Adrenal gland (tissue), 19 donors: ENCODE measurements at places on chromosomes 4 and X.
A peak's percentile ranks its signal among the peaks of the same experiment; 100 is the strongest.

- no peaks in the 10 kb centered on the region for H3K27me3 ChIP-seq
- H3K4me1 ChIP-seq, result no peaks in the 10 kb centered on the region
- DNase-seq, result no peak
- H3K27ac ChIP-seq, result no peak overlapping the region
- H3K36me3 ChIP-seq, result no peaks in the 10 kb centered on the region
- H3K4me3 ChIP-seq, result no peak overlapping the region
These were observed 504.5 kb upstream of the GALNTL6 start for GRCh38 chr4:171308661-171309060.

- no peaks in the 10 kb centered on the region for H3K4me1 ChIP-seq
- H3K4me3 ChIP-seq, result no peak overlapping the region
- H3K27ac ChIP-seq, result no peak overlapping the region
- no peaks in the 10 kb centered on the region for H3K27me3 ChIP-seq
These were observed 33.6 kb downstream of the SETD7 start for GRCh38 chr4:139522457-139522856.

GRCh38 chr4:156939139-156939538 is 32.5 kb downstream of the PDGFC start:
- H3K36me3 ChIP-seq, result no peaks in the 10 kb centered on the region
- H3K27ac ChIP-seq, result no peak overlapping the region
- no peak for DNase-seq

GRCh38 chr4:3725936-3726870 is 40.0 kb upstream of the ADRA2C start:
- H3K4me1 ChIP-seq, result no peaks in the 10 kb centered on the region
- no peak overlapping the region for H3K4me3 ChIP-seq
- H3K27ac ChIP-seq, result no peak overlapping the region
- H3K27me3 ChIP-seq, result peaks cover 43% of the 10 kb centered on the region
- no peak for DNase-seq
- H3K36me3 ChIP-seq, result no peaks in the 10 kb centered on the region

DNA sequence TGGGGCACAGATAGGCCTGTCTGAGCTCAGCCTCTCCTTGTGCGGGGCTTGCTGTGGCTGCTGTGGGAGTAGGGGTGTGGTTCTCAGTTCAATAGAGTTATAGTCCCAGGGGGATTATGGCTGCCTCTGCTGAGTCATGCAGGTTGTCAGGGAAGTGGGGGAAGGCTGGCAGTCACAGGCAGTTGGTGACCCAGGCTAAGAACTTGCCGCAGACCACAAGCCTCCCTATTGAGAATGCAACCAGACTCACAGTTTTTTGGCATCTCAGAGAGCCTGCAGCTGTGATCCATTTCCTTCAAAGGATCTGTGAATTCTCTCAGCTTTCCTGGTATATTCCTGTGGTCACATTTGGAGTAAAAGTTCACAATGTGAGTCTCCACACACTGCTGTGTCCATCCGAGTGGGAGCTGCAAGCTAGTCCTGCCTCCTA is 364.9 kb downstream of the ZNF674 start:
- H3K36me3 ChIP-seq, result no peaks in the 10 kb centered on the region
- DNase-seq, result no peak
- no peaks in the 10 kb centered on the region for H3K4me1 ChIP-seq
- H3K4me3 ChIP-seq, result no peak overlapping the region
- peaks cover 22% of the 10 kb centered on the region for H3K27me3 ChIP-seq

- no peaks in the 10 kb centered on the region for H3K36me3 ChIP-seq
- H3K4me3 ChIP-seq, result no peak overlapping the region
- H3K27me3 ChIP-seq, result no peaks in the 10 kb centered on the region
- no peaks in the 10 kb centered on the region for H3K4me1 ChIP-seq
- no peak for DNase-seq
These were observed 106.0 kb downstream of the TMEM144 start for GRCh38 chr4:158316264-158316663.

DNA sequence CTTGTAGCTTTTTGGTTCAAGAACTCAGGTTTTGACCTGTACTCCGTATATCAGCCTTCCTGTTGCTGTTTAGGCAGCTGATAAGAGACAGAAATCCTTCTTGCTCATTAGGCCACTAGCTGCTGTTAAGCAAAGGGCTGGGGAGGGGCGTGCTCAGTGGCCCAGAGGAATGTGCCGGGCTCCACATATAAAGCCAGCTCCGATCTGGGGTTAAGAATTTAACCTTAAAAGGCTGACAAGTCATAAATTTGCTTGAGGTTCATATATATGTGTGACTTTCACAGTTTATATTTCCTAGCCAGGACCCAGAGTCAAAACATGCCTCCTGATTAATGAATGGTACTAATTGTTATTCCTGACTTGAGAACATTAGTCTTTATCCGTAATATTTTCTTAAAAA is 15.3 kb downstream of the GPC3 start:
- DNase-seq, result no peak
- H3K27me3 ChIP-seq, result peaks cover 8% of the 10 kb centered on the region
- no peaks in the 10 kb centered on the region for H3K4me1 ChIP-seq
- no peaks in the 10 kb centered on the region for H3K36me3 ChIP-seq

DNA sequence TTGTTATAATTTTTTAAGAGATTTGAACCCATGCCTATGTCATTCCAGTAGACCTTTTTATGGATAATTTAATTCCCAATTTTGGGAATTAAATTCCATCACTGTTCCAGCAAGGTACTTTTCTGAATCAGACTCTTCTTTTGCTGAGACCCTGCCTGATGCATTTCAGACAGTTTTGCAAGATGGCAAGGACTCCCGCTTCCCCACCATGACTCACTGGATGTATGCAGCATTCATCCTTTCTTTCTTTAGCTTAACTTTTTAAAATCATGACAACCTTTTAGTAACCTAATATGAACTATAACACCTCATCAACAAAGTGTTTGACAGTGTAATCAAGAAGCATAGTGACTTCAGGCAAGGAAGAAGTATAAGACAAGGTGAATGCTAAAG is 178.1 kb upstream of the LEF1 start:
- no peak overlapping the region for H3K27ac ChIP-seq
- peaks cover 7% of the 10 kb centered on the region for H3K4me1 ChIP-seq

GRCh38 chr4:122423246-122423645 is 33.3 kb downstream of the IL2 start:
- no peak for DNase-seq
- H3K4me3 ChIP-seq, result no peak overlapping the region
- H3K27me3 ChIP-seq, result no peaks in the 10 kb centered on the region
- no peaks in the 10 kb centered on the region for H3K36me3 ChIP-seq
- H3K4me1 ChIP-seq, result no peaks in the 10 kb centered on the region

GRCh38 chr4:66275411-66276038 is 605.2 kb upstream of the EPHA5 start:
- H3K27me3 ChIP-seq, result no peaks in the 10 kb centered on the region
- no peak overlapping the region for H3K27ac ChIP-seq
- H3K36me3 ChIP-seq, result no peaks in the 10 kb centered on the region
- H3K4me3 ChIP-seq, result no peak overlapping the region
- DNase-seq, result no peak
- H3K4me1 ChIP-seq, result no peaks in the 10 kb centered on the region

GRCh38 chrX:50643525-50644137 is 170.4 kb downstream of the SHROOM4 start:
- H3K27me3 ChIP-seq, result no peaks in the 10 kb centered on the region
- peak; percentile 39 for DNase-seq
- H3K4me3 ChIP-seq, result no peak overlapping the region
- H3K4me1 ChIP-seq, result no peaks in the 10 kb centered on the region
- H3K36me3 ChIP-seq, result no peaks in the 10 kb centered on the region

DNA sequence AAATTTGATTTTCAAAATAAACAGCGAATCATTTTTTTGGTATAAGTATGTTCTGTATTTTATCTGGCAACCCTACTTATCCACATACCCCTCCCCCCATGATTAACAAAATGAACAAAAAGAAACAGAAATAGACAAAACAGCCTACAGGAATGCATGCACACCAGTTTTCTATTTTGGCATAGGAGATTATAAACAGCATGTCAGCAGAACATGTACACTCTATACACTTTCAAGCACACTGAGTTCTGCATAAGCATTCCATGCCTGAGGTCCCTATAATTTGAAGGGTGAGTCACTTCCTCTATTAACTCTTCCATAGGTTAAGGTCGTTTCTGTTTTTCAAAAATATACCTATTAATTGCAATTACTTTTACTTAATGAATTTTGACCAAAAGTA is 28.0 kb upstream of the ZNF280C start:
- H3K4me3 ChIP-seq, result no peak overlapping the region
- no peaks in the 10 kb centered on the region for H3K36me3 ChIP-seq
- H3K4me1 ChIP-seq, result no peaks in the 10 kb centered on the region
- no peak overlapping the region for H3K27ac ChIP-seq

GRCh38 chr4:156255230-156256007 is 301.8 kb upstream of the CTSO start:
- H3K4me1 ChIP-seq, result no peaks in the 10 kb centered on the region
- H3K27me3 ChIP-seq, result no peaks in the 10 kb centered on the region
- H3K27ac ChIP-seq, result no peak overlapping the region

- H3K36me3 ChIP-seq, result no peaks in the 10 kb centered on the region
- no peak for DNase-seq
- H3K4me3 ChIP-seq, result no peak overlapping the region
- no peak overlapping the region for H3K27ac ChIP-seq
These were observed 80.8 kb downstream of the JAKMIP1 start for GRCh38 chr4:6119507-6120020.

DNA sequence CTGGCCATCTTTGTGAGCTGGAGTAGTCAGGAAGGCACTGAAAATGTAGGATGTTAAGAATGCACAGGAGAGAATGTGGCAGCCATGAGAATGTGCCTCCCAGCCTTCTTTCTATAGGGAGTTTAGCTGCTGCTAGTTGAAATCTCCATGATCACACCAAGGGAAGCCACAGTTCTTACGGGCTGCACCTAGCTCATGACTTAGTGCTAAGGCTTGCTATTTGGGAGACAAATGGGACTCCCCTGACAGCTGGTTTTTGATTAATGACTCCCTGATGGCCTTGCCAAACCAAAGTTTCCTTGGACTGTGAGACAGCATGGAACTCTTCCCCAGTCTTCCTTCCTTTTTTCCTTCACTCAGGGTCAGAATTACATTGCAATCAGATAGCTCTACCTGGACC is 9.2 kb downstream of the CTSO start:
- H3K4me3 ChIP-seq, result no peak overlapping the region
- no peak overlapping the region for H3K27ac ChIP-seq
- no peaks in the 10 kb centered on the region for H3K36me3 ChIP-seq
- no peaks in the 10 kb centered on the region for H3K4me1 ChIP-seq
- no peaks in the 10 kb centered on the region for H3K27me3 ChIP-seq

DNA sequence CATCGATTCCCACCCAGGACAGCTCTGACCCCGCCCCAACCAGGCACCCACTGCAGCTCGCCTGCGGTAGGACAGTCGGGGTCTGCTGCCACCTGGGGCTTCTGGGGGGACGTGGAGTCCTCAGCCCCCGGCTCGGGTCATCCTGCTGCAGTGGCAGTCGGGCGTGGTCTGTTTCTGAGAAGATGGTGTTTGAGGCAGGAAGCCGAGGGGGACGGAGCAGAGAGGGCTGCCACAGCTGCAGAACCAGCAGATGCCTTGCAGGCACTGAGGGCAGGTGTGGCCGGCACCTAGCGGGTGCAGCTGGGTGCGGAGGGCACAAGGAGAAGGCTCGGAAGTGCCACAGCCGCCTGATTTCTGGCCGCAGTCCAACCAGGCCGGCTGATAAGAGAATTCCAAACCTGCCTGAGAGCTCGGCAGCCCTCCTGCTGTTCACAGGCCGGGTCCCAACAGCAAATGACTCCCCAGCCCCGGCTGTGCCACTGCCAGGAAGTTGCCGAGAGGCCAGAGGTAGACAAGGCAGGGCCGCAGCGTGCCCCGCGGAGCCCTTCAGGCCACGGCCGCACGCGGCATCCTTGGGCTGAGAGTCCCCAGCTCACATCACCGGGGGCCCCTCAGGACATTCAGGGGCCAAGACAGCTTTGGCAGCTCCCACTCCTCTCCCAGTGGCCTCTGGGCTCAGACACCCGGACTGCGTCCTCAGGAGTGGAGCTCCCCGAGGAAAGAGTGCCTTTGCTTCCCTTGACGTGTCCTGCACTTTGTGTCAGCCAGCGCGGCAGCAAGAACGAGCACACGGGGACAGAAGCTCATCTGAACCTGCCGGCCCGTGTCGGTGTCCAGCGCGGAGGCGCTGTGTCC is 9.4 kb upstream of the CPLX1 start:
- peak overlapping the region; percentile 91 for H3K27ac ChIP-seq
- DNase-seq, result peak; percentile 62
- no peak overlapping the region for H3K4me3 ChIP-seq
- H3K27me3 ChIP-seq, result no peaks in the 10 kb centered on the region
- peaks cover 20% of the 10 kb centered on the region for H3K4me1 ChIP-seq
- H3K36me3 ChIP-seq, result no peaks in the 10 kb centered on the region

DNA sequence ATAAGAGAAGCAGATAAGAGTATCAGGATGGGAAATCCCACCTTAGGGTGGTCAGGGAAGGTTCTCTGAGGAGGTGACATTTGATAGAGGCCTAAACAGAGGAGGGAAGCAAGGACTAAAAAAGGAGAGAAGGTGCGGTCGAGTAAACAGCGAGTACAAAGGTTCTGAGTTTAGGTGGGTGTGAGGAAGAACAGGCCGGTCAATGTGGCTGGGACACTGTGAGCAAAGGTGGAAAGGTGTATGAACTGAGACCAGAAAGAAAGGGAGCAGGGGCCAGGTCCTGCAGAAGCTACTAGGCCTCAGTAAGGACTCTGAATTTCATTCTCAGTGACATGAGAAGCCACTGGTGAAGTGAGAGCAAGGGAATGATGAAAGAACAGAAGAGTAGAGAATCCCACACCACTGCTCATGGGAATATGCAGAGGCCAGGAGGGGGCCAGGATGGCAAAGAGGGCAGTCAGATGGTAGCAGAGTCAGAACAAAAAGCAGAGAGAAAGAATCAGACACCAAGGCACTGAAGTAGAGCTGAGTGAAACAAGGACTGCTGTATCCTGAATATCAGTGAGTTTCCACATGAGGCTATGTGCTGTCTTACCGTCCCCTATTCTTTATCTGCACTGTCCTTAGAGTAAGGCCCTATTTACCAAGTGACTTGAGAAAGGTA is 18.0 kb downstream of the PRSS48 start:
- no peaks in the 10 kb centered on the region for H3K4me1 ChIP-seq
- no peak overlapping the region for H3K27ac ChIP-seq
- no peak for DNase-seq
- no peaks in the 10 kb centered on the region for H3K36me3 ChIP-seq
- H3K4me3 ChIP-seq, result no peak overlapping the region
- no peaks in the 10 kb centered on the region for H3K27me3 ChIP-seq

GRCh38 chrX:139640259-139640658 is 67.7 kb downstream of the MCF2 start:
- H3K36me3 ChIP-seq, result no peaks in the 10 kb centered on the region
- DNase-seq, result no peak
- H3K4me3 ChIP-seq, result no peak overlapping the region

- no peaks in the 10 kb centered on the region for H3K4me1 ChIP-seq
- no peak overlapping the region for H3K27ac ChIP-seq
- H3K27me3 ChIP-seq, result no peaks in the 10 kb centered on the region
- no peak for DNase-seq
- no peaks in the 10 kb centered on the region for H3K36me3 ChIP-seq
These were observed 81.7 kb upstream of the KCNIP4 start for GRCh38 chr4:22030307-22030706.

DNA sequence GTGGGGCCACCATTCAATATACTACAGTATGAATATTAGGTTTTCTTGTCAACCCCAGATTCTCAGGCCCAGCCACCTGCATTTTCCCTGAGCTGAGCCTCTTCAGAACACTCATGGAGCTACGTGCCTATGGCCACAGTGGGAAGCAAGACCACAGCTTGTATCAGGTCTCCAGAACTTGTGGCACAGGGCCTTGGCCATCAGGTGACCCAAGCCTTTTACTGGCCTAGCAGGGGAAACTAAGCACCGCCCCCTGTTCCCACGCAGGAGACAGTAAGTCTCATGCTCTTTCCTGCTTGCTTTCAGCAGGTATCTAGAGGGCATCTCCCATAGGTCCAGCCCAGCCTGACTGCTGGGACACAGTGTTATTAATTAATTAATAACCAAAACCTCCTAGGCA is 138.4 kb upstream of the MAMLD1 start:
- no peaks in the 10 kb centered on the region for H3K4me1 ChIP-seq
- H3K4me3 ChIP-seq, result no peak overlapping the region
- no peaks in the 10 kb centered on the region for H3K27me3 ChIP-seq
- no peak for DNase-seq
- no peak overlapping the region for H3K27ac ChIP-seq
- H3K36me3 ChIP-seq, result no peaks in the 10 kb centered on the region
